Pons (tissue), 1 donor: ENCODE measurements at places on chromosomes 4 and X.

DNA sequence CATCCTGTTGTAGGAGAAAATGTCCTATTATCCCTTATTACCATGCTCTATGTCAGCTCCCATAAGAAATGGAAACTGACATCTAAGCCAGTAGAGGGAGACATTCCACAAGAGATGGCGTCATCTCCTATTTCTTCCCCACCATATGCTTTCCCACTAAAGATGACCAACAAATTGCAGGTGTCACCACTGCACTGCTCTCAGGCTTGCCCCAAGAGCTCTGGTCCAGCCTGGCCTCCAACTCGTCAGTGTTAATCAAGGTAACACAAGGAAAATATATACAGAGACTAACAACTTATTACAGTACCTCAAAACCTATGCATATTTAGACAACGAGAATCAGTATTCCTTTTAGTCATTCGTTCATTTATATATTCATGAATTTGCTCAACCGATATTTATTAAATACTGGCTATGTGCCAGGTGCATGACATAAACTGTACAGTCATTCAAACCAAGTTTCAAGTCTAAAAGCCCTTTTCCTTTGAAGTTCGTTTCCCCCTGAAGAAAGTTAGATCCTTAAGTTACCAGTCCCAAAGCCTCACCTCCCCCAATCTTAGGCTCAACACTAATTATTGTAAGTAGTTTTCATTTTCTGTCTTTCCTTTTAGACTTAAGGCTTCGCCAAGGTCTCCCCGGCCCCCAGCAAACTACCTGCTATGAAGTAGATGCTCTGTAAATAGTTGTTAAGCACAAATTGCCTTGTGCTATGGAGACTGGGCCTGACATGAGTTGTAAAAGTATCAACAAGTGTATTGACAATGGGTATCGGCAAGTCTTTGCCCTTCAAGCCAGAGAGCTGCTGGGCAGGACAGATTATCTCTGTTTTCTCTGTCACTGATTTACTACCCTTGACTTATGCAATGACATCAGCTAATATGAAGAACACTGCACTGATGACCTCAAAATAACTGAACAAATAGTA lies 3.1 kb upstream of the FGB start:
- peak; percentile 69 for DNase-seq

GRCh38 chrX:12292996-12293765 lies 154.9 kb downstream of the FRMPD4 start:
- no peak for DNase-seq

- no peak for DNase-seq
These were observed 1402.4 kb downstream of the FAM133A start for GRCh38 chrX:95076449-95076848.

DNA sequence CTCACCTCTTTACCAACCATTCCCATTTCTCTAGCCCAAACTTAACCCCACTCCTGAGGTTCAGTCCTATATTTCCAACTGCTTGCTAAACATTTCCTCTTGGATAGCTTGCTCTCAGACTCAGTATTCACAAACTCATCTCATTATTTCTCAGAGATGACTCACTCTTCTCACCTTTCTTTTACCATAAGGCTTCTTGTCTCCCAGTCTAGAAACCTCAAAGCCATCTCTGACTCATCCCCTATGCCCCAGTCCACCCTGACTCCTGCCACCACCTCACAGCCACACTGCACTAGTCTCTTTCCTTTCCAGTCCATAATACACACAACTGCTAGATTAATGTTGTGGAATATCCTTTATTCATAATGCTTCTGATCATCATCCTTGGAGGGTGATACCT lies 4.8 kb downstream of the FRMPD3 start:
- DNase-seq: no peak

- DNase-seq: no peak
These were observed 137.8 kb upstream of the SLC4A4 start for GRCh38 chr4:71201057-71201456.

GRCh38 chr4:152784490-152785350 lies 5.0 kb downstream of the ARFIP1 start:
- DNase-seq: peak; percentile 47

DNA sequence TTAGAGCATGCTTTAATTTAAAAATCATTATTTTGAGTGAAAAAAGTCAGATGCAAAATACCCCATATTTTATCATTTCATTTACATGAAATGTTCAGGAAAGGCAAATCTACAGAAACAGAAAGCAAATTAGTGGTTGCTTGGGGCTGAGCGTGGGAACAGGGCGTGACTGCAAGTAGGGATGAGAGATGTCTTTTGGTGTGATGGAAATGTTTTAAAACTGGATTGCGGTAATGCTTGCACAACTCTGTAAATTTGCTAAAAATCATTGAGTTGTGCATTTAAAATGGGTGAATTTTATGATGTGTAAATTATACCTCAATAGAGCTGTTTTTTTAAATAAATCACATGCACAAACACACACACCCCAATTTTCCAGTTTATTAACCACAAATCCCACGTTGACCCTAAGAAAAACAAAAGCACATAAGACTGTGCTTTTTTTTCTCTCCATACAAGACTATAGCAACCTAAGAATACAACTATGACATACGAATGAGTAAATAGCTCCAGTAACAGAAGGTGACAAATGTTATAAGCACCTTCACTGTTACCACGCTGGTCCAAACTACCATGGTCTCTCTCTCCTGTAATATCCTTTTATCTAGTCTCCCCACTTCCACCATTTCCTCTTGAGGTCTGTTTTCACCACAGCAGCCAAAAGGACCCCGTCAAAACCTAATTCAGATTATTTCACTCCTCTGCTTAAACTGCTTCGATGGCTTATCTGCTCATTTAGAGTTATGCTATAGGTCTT lies 37.2 kb downstream of the FRMD7 start:
- no peak for DNase-seq

DNA sequence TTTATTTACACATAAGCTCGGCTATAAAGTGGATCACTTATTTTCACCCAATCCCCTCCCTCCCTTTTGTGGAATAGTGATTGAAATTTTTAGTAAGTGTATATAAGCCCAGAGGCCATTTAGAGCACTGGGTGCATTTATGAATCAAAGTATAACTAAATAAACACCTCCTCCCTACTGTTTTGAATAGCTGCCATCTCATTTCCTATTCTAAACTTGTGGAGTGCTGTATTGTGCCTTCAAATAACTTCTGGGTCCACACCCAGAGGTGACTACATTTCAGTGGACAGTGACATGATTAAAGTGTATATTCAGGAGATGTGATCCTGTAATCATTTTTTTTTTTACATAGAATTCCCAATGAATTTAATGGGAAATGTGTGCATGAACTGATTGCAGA lies 104.9 kb downstream of the TEX13C start:
- DNase-seq: no peak

DNA sequence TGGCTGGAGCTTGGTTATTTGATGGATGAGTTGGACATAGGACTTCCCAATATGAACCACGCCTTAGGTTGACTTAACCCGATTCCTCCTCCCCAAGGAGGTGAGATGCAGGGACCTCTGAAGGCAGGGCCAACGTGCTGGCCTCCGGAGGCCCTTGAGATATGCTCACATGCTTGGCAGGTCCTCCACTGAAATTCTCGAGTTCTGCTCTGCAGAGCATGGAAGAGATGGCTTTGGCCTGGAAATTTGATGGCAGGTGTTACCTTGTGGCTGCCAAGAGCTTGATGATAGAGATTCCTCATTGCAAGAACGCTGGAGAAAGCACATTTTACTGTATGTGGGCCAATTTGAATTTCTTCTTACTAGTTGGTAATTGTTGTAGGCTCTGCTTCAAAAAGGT lies 117.4 kb upstream of the LIMCH1 start:
- DNase-seq: no peak

DNA sequence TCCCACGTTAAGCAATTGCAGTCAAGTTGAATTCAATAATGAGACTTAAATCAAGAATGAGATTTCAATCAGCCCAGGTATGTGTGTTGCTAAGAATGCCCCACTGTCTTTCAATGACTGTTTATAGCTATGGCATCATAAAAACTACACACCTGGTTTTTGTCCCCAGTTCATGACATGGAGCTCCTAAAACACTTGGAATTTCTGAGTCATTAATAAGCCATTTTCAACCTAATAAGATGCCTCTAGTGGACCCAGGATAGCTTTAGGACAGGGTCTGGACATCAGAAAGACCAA lies 72.7 kb upstream of the STS start:
- no peak for DNase-seq

- peak; percentile 73 for DNase-seq
These were observed 92.6 kb downstream of the TSPAN5 start for GRCh38 chr4:98565681-98566301.
